Naive thymus-derived CD8-positive, alpha-beta T cell (primary cell): ENCODE measurements at places on chromosomes 1 and 21.
A peak's percentile ranks its signal among the peaks of the same experiment; 100 is the strongest.

DNA sequence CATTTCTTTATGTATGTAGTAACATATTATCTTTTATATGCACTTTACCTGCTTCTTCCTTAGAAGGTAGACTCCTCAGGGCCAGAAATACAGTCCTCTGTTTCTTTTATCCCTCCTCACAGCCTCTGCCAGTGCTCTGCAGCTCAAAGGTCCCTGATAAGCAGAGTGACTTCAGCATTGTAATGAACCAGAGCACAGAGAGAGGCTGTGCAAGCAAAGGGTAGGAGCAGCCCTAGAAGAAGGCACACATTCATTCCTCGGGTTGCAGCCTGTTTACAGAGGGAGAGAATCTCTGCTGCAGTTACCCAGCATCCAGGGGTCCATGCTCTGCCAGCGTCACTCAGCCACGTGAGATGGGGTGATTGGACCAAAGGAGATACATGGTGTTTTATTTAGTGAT lies 101.1 kb downstream of the RHOU start:
- no peaks in the 10 kb centered on the region for H3K4me1 ChIP-seq
- DNase-seq: no peak
- H3K27ac ChIP-seq: no peak overlapping the region
- H3K4me3 ChIP-seq: no peak overlapping the region

DNA sequence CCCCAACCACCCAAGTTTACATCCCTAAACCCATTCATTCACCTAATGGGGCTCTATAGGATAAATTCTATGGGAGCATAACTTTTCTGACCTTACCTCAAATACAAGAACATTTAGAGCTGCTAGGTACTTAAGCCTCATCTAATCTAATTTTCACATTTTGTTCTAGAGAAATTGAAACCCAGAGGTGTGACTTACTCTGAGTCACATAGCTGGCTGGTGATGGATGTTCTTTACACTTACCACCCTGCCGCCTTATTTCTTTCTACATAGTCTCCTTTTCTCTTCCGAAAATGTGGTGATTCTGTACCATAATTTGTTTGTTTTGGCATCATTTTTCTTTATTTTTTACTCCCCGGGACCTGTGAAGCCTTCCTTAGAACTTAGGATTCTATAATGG lies 20.3 kb downstream of the TIPRL start:
- H3K4me1 ChIP-seq: peaks cover 3% of the 10 kb centered on the region
- peaks cover 59% of the 10 kb centered on the region for H3K36me3 ChIP-seq
- DNase-seq: no peak
- H3K4me3 ChIP-seq: no peak overlapping the region
- H3K27ac ChIP-seq: no peak overlapping the region

DNA sequence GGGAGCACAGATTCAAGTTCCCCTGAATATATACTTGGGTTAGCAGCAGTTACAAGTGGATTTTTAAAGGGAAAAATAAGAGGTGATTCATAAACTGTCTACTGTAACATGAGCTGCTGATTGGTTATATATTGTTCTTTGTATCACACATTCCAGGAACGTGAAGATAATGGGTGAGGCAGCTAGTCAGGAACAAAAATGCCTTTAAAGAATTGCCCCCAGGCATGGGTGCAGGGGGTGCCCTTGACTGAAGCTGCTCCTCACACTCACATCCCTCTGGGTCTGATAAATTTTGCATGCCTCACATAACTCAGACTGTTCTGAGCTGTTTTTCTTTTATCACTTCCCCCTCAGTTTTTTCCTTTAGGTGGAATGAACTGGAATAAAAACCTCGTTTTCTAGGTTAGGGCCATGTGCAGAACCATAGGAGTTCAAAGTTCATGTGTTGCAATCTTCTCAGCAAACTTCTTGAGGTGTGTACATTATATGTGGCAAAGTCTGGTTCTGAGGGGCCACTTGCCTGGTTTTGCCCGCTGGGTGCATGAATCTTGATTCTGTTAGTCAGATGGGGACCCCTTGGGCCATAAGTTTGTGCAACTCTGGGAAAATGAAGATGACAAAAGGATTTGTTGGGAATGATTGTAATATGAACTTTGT lies 21.1 kb downstream of the TBX19 start:
- no peak overlapping the region for H3K27ac ChIP-seq
- H3K4me1 ChIP-seq: no peaks in the 10 kb centered on the region
- peaks cover 23% of the 10 kb centered on the region for H3K36me3 ChIP-seq
- H3K27me3 ChIP-seq: no peaks in the 10 kb centered on the region
- no peak overlapping the region for H3K4me3 ChIP-seq

DNA sequence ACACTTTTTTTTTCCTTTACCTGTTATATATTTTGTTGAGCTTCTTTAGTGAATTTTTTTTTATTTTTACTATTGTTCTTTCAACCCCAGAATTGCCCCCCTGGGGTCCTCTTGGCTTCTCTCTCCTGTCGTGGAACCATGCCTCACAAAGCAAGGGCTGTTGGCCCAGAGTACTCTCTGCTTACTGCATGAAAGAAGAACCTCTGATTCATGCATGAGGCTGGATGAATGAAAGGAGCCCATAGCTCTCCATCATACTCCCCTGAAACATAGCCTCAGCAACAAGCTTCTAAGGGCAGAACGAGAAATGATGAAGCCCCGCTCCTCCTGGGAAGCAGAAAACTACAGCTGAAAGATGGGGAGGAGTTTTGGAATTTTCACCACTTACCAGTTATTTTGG lies 1441.0 kb downstream of the BRINP3 start:
- no peak overlapping the region for H3K4me3 ChIP-seq
- no peaks in the 10 kb centered on the region for H3K27me3 ChIP-seq
- no peak for DNase-seq
- H3K36me3 ChIP-seq: no peaks in the 10 kb centered on the region
- no peak overlapping the region for H3K27ac ChIP-seq

DNA sequence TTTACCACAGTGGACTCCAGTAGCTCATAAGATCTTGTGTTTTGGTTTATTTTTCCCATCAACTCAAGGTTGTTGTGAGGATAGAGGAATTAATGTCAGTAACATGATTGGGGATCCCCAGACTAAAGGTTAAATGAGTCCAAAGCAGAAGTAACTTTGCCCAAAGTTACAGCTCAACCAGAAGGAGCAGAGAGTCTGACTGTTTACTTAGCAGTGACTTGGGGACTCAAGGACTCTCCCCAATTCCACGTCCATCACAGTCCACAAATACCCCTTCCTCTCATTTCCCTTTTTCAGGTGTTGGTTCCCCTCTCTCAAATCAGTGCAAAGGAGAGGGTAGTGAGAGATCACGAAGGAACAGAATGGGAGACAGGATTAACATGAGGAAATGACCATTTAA lies 4.0 kb upstream of the ETV3 start:
- H3K27me3 ChIP-seq: no peaks in the 10 kb centered on the region
- H3K4me3 ChIP-seq: no peak overlapping the region
- no peaks in the 10 kb centered on the region for H3K36me3 ChIP-seq
- H3K4me1 ChIP-seq: peaks cover 17% of the 10 kb centered on the region
- no peak for DNase-seq

GRCh38 chr1:24179251-24179840 lies 7.7 kb downstream of the IFNLR1 start:
- peaks cover 5% of the 10 kb centered on the region for H3K4me1 ChIP-seq
- DNase-seq: no peak
- H3K4me3 ChIP-seq: no peak overlapping the region
- H3K27ac ChIP-seq: no peak overlapping the region
- H3K36me3 ChIP-seq: peaks cover 1% of the 10 kb centered on the region

DNA sequence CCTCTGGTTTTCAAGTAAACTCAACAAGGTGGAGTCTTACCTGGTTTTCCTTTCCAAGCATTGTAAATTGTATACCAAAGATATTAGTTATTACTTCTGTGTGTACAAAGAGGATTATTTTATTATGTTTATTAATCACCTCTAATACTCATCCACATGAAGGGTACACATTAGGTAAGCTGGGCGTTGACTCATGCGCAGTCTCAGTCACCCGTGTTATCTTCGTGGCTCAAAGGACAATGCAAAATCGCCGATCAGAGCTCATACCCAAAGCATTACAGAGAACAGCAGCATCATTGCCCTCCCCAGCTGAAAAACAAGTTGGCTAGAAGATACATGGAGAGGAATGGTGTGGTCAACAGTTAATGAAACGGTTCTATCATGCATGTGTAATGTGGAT lies 148.7 kb downstream of the NR5A2 start:
- DNase-seq: no peak
- H3K4me3 ChIP-seq: no peak overlapping the region
- peaks cover 9% of the 10 kb centered on the region for H3K27me3 ChIP-seq

DNA sequence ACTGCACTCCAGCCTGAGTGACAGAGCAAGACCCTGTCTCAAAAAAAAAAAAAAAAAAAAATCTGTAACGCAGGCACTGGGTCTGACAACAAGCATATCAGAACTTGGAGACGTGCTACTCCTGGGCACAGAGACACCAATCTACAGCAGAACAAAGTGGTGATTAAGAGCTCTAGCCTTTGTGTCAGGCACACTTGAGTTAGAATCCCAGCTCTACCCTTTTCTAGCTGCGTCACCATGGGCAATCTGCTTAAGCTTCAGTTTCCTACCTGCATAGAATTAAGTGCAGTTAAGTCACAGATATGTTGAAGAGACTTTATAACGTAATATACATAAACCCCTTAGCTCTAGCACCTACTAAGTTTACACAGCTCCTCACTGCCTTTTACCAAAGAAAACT lies 3.4 kb upstream of the CDCA8 start:
- peak overlapping the region; percentile 98 for H3K4me3 ChIP-seq
- peaks cover 4% of the 10 kb centered on the region for H3K36me3 ChIP-seq
- peak overlapping the region; percentile 91 for H3K27ac ChIP-seq
- peaks cover 43% of the 10 kb centered on the region for H3K4me1 ChIP-seq

DNA sequence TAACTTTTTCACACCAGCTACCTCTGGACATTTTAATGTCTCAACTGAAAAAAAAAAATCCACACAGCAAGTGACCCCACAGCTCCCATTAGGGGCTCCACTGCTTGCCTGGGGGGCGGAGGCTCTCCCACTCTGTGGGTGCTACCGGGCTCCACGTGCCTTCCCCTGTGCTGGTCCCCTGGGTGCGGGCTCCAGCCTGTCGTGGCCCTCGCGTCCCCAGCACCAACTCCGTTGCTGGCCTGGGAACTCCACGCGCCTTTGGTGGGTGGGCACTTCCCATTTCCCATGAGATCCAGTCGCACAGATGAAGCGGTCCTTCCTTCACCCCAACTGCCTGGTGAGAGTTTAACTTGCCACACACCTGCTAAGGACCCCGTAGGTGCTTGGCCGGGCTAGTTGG lies 27.1 kb upstream of the GPR153 start:
- no peaks in the 10 kb centered on the region for H3K4me1 ChIP-seq
- no peak for DNase-seq
- no peaks in the 10 kb centered on the region for H3K36me3 ChIP-seq
- H3K4me3 ChIP-seq: no peak overlapping the region
- no peak overlapping the region for H3K27ac ChIP-seq

DNA sequence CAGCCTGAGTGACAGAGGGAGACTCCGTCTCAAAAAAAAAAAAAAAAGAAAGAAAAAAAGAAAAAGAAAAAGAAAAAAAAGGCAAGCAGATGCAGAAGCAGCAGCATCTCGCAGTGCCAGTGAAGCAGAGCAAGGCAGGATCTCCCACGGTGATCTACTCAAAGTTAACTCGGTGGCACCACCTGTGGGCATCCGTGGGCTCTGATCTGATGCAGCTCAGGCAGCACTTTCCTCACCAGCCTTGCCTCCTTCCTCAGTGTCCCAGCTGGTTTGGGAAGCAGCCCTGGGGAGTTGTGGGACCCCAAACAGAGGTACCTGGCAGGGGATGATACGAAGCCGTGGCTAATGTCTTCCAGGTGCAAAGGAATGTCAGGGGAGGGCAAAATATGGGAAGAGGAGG lies 104.3 kb upstream of the KRTAP19-8 start:
- H3K27me3 ChIP-seq: no peaks in the 10 kb centered on the region
- peaks cover 17% of the 10 kb centered on the region for H3K4me1 ChIP-seq
- DNase-seq: peak; percentile 24
- peaks cover 28% of the 10 kb centered on the region for H3K36me3 ChIP-seq

- no peak overlapping the region for H3K4me3 ChIP-seq
- H3K36me3 ChIP-seq: no peaks in the 10 kb centered on the region
- peaks cover 2% of the 10 kb centered on the region for H3K27me3 ChIP-seq
- H3K27ac ChIP-seq: no peak overlapping the region
Measured at GRCh38 chr1:184298440-184299405, 88.1 kb upstream of the C1orf21 start.

DNA sequence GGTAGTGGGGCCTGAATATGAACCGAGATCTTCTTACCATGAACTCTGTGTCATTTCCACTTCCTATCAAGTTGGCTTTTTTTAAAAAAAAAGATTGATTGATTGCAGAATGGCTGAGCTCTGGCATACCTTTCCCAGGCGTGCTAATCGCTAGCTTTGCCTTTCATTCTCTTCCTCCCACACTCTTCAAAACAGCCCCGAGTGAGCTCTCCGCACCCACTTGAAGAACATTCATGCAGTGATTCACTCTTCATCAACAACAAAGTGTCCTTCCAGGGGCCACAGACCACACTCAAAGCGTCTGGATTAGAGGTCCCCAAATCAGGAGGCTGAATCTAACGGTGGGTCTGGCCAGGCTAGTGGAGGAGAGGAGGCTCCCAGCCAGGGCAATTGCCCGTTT lies 96.3 kb upstream of the GALNT2 start:
- H3K4me1 ChIP-seq: no peaks in the 10 kb centered on the region
- H3K27me3 ChIP-seq: peaks cover 14% of the 10 kb centered on the region
- no peak for DNase-seq
- H3K36me3 ChIP-seq: no peaks in the 10 kb centered on the region
- H3K27ac ChIP-seq: no peak overlapping the region

GRCh38 chr1:14765773-14766172 lies 167.3 kb downstream of the KAZN start:
- no peak for DNase-seq
- no peaks in the 10 kb centered on the region for H3K36me3 ChIP-seq
- peaks cover 4% of the 10 kb centered on the region for H3K27me3 ChIP-seq
- no peaks in the 10 kb centered on the region for H3K4me1 ChIP-seq

- no peak overlapping the region for H3K4me3 ChIP-seq
- peak overlapping the region; percentile 7 for H3K27ac ChIP-seq
- peaks cover 26% of the 10 kb centered on the region for H3K4me1 ChIP-seq
- H3K27me3 ChIP-seq: no peaks in the 10 kb centered on the region
- DNase-seq: no peak
Measured at GRCh38 chr1:108595507-108595906, 35.6 kb downstream of the EEIG2 start.

GRCh38 chr1:183101841-183102276 lies 78.6 kb downstream of the LAMC1 start:
- no peak overlapping the region for H3K27ac ChIP-seq
- no peak overlapping the region for H3K4me3 ChIP-seq
- no peaks in the 10 kb centered on the region for H3K36me3 ChIP-seq
- peak; percentile 3 for DNase-seq
- peaks cover 4% of the 10 kb centered on the region for H3K27me3 ChIP-seq

- H3K36me3 ChIP-seq: no peaks in the 10 kb centered on the region
- H3K4me1 ChIP-seq: peaks cover 19% of the 10 kb centered on the region
- DNase-seq: no peak
- no peak overlapping the region for H3K4me3 ChIP-seq
- H3K27ac ChIP-seq: no peak overlapping the region
Measured at GRCh38 chr1:194047921-194048320, 861.5 kb upstream of the B3GALT2 start.
